Thymus (tissue), 14 donors: ENCODE measurements at places on chromosomes 5 and 9.

- no peak for DNase-seq
These were observed 191.3 kb downstream of the DMAC1 start for GRCh38 chr9:7608261-7608660.

- no peak for DNase-seq
These were observed 1.1 kb upstream of the MAN2A1 start for GRCh38 chr5:109688630-109688969.

- no peak for DNase-seq
These were observed 21.8 kb downstream of the MCTP1 start for GRCh38 chr5:95262933-95263660.

DNA sequence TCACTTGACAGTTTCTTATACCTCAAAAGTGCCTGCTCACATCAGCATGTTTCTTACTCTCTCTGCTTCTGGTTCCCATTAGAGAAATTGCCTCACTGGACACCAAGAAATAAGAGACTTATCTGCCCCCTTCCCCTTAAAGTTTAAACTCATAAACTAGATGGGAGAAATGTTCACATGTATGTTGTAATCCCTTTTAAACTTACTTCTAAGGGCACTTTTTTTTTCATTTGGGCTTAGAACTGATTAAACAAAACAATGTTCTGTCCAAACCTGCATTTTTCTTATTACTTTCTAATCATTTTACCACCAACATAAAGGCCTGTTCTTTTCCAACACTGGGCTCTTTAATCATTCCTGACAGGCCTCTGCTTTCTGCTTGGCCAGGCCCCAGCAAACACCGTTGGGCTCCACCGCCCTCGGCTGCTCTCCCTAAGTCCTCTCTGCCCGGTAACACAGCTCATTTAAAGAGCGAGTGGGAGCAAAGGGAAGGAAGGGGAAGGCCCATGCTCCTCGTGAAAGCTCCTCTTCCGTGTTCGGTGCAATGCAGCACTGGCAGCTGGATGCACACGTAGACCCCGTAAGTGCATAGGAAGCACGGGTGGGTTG lies 53.4 kb downstream of the ROR2 start:
- DNase-seq, result no peak

DNA sequence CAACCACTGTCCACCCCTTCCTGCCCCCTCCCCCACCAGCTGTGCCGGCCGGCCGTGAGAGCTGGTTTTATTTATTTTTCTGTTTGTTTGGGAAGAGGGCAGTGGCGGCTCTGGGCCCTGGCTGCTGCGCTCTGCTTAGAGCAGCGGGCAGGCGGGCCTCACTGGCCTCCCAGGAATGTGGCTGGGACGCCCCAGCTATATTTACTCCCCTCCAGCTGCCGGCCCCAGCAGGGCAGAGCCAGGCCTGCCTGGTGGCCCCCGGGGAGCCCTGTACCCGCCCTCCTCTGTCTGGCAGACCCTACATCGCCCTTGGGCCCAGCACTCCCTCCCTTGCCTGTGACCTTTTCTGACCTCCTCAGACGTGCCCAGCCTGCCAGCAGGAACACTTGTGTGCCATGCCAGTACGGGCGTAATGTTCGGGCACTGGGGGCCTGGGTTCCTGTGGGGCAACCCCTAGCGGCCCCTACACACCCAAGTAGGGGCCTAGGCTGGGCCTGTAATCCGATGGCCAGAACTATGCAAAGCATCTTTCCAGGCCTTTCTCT lies 7.7 kb downstream of the CXXC5 start:
- DNase-seq, result no peak

- DNase-seq, result no peak
These were observed 157.2 kb upstream of the CD180 start for GRCh38 chr5:67353500-67354450.

DNA sequence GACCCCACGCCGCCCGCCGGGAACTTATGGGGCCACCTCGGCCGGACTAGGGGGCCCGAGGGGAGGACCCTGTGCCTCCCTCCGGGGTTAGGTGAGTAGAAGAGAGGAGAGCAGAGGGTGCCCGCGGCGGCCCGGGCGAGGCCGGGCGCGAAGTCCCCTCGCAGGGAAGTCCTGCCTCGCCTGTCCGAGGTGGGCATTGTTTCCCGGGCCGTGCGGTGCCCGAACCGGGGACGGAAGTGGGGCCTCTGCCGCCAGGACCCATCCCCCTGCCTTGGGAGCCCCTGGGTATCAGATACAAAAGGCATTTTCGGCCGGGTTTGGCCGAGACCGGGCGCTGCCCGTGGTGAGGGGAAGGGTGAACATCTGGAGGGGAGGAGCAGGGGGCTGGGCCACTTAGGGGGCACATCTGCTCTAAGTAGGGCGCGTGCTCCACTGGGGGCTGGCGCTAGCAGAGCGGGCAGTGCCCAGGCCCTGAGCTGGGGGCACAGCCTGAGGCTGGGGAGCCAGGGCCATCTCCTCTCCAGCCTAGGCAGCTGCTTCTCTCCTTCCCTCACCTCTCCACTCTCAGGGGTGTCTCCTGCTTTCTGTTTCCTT lies 48.2 kb downstream of the DAB2IP start:
- no peak for DNase-seq

GRCh38 chr5:130066644-130067043 lies 162.4 kb downstream of the CHSY3 start:
- no peak for DNase-seq

- DNase-seq, result no peak
These were observed 153.1 kb downstream of the HSD17B3 start for GRCh38 chr9:96148634-96149532.

DNA sequence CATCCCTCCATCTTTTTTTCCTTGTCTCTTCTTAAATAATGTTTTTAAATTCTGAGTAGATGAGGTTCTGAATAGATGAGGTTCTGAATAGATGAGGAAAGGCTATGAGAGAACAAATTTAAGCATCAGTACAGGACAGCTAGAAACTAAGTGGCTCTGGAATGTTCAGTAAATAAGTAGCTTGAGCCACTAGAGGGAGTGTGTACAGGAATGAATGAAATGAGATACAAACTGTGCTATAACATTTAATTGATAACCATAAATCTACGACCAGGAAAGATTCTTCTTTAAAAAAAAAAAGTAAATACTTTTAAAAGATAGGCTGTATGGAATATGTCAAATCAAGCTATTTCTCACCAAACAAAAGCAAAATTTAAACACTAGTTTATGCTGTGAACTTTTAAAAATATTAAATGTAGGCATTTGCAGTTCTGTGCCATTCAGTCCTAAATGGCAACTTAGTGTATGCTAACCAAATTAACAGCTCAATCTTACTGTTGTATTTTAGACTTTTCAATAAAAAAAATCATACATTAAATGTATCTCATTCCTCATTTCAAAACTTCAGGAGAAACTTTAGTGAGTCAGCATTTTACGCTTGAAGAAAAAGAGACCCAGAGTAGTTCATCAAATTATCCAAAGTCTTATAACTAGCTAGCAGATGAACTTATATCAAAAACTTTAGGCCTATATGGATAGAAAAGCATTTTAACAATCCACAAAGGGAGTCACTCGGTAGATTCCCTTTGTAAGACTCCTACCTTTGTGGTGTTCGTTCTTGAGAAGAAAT lies 70.4 kb upstream of the SNX2 start:
- no peak for DNase-seq
